ENCODE measurements at places on chromosomes 3 and 15.

GRCh38 chr15:23538648-23539047, 26.8 kb upstream of the MKRN3 start:
- no peak for DNase-seq

DNA sequence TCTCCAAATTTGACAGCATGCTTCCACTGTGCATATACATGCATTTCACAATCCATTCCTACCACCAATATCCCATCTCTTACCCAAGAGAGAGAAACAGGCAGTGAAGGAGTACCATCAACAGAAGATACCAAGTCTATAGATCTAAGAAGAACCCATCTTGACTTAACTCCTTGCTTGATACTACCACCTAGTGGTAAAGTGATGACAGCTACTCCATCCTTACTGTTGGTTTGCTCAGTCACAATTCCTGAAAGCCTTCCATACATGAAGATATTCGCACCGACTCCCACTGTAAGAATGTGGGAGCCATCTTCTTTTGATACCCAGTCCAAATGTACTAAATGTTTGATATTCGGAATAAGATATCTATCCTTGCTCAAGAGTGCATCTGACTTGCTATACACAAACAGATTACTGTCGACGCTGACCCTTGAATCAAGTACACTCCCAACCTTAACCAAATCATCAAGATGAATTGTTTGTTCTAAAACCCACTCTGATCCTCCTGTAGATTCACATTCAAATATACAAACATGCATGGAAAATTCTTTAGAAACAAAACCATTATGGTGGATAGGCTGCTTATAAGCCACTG, 123.1 kb downstream of the DMXL2 start:
- DNase-seq = peak; percentile 48

- no peak for DNase-seq
Measured at GRCh38 chr3:99012051-99012450, 110.6 kb upstream of the DCBLD2 start.

DNA sequence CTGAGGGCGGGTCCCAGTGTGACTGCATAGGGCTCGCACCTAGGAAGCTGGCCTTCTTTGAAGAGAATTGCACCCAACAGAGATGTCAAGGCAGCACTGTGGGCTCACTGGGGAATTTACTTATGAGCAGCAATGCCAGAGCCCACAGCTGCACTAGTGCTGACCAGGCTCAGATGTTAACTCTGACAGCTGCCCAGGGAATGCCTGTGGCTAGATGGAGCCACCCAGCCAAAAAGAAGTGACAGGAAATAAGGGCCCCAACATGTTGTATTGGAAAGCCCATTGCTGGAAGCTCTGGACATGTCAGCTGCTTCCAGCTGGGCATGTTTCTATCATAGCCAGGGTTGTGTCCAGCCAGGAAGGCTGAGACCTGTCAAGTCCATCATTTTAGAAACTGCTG, 90.9 kb upstream of the ZNF280D start:
- DNase-seq = no peak

GRCh38 chr15:59936741-59937140, 67.4 kb upstream of the FOXB1 start:
- no peak for DNase-seq

DNA sequence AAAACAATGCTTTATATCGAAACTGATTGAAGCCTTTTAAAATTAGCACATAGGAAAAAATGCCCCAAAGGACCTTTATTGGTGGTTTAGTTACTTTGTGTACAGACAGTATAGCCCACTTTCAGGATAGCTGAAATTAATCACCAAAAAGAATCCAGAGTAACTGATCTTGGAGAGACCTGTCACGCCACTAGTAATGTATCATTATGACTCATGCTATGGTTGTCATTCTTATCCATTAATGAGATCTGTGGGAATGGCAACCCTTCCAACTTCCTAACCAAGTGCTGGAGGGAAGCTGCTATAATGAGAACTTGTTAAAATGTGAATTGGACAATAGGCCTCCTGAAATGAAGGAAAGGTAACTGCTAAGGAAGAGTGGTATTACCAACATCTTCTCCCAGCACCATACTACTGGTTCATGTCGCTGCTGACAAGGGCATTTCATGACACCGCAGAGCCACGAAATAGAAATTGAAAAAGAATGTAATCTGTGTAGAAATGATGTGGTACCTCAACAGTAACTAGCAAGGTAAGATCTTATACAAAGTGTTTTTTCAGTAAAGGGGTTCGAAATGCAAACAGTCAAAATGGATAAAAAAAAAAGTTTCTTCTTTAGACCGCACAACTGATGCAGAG, 7.1 kb upstream of the EMC4 start:
- DNase-seq = peak; percentile 40

DNA sequence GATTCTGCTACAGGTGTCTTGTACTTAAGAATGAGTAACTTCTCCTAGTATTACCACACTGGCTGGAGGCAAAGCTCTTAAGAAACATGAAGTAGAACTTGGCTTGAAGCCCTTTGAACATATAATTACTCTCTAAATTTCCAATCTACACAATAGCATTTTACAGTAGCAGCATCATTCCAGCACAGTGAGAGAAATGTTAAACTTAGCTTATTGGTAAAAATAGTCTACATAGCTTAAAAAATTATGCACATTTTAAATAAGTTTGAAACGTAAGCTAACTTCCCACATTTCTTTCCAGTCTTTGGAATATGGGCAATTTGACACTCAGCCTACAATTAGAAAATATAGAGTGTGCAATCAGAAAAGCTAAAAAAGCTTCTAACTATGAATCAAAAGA, 32.8 kb upstream of the TOP2B start:
- no peak for DNase-seq

- DNase-seq = no peak
Measured at GRCh38 chr3:9135526-9135925, 113.9 kb downstream of the SRGAP3 start.

GRCh38 chr3:124685481-124685880, 44.8 kb upstream of the UMPS start:
- DNase-seq = no peak

DNA sequence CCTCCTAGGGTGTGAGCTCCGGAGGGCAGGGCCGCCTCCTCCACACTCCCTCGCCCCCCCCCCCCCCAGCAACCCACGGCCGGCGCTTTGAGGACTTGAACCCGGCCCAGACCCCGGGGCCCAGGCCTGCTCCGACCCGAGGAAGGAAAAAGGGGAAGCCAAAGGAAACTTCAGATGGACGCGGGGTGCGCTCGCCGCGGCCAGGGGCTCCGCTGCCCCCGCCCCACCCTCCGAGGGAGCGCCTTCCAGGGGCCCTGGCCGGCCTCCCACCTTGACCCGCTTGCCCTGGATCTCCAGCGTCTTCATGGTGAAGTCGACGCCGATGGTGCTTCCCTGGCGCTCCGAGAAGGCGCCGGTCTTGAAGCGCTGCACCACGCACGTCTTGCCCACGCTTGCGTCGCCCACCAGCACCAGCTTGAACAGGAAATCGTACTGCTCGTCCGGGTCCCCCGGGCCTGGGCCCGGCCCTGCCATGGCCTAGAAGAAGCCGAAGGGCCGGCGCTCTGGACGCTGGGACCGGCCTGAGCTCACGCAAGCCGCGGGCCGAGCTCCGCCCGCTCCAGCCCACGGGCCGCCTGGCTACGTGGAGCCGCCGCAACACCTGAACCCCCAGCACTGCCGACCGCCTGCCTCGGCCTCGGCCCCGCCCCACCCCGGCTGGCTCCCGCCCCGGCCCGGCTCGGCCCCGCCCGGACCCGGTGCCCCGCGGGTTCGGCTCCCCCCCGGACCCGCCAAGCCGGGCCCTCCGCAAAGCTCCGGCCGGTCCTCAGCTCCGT, 400 bp downstream of the RAB43 start:
- no peak for DNase-seq

DNA sequence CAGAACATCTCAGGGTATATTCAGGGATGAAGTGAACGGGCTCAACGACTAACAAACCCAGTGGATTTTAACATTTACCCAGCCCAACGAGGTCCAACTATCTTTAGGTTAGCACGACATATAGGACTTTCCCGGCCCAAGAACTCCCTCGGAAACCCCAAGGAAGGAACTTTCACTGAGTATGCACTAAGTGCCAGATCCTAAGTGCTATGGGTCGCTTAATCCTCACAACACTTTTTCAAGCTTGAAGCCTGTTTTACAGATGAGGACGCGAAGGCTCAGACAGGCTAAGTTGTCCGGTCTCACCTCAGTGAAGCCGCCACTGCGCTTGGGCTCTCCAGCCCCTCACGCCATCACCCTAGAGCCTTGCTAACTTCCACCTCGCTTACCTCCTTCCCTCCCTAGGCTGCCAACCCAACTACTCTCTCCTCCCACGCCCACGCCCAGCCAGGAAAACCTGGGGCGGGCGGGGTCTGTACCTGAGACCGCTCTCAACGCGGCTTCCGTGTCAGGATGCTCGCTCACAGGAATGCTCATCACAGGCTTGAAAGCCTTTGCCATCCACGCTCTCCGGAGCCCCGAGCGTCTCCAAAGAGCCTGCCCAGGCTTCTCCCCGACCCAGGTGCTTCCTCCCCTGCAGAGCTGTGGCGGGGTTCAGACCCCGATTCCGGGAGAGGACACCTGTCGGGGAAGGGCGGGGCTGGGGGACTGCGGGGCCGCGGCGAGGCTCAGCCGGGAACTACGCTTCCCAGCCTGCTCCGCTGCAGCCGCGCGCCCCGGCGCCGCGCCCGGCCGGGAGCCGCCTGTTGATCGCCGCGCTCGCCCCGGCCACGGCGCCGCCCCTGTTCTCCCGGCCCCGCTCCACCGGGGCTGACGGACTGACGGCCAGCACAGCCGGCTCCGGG, at the start of gene TMOD2:
TSS of gene TMOD2 (plus strand) at position 806 of the 905 bp plus-strand sequence. CDS start 14,845 bp downstream, outside the sequence.
- peak; percentile 27 for DNase-seq

GRCh38 chr3:100105501-100105900, 8.8 kb downstream of the FILIP1L start:
- DNase-seq = no peak

- DNase-seq = peak; percentile 19
Measured at GRCh38 chr3:89098964-89099585, 8.3 kb upstream of the EPHA3 start.

GRCh38 chr3:31227131-31227562, 305.6 kb upstream of the STT3B start:
- DNase-seq = no peak

GRCh38 chr3:110684466-110684865, 387.1 kb upstream of the NECTIN3 start:
- DNase-seq = no peak

GRCh38 chr3:13544293-13544831, 4.6 kb upstream of the FBLN2 start:
- DNase-seq = peak; percentile 51

GRCh38 chr3:41158947-41159346, 40.4 kb upstream of the CTNNB1 start:
- DNase-seq = no peak

DNA sequence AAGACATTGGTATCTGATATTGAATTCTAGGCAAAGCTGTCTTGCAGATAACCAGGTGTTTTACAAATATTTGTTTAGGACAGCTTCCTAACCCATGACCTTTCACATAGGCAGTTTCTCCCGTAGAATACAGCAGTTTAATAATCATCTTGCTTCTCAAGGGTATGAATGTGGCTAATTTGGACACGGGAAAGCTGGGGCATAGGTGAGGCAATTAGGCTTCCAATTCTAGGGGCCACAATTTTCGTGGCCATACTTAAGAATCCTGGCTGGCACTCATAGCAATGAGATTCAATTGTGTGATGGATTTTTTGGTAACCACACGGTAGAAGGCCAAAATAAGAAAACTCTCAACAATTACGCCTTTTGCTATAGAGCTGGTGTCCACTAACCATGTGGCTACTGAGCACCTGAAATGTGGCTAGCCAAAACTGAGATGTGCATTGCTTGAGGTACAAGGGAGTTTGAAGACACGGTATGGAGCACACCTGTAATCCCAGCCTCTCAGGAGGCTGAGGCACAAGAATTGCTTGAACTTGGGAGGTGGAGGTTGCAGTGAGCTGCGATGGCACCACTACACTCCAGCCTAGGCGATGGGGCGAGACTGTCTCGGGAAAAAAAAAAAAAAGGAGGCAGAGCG, 34.4 kb downstream of the TFRC start:
- no peak for DNase-seq

DNA sequence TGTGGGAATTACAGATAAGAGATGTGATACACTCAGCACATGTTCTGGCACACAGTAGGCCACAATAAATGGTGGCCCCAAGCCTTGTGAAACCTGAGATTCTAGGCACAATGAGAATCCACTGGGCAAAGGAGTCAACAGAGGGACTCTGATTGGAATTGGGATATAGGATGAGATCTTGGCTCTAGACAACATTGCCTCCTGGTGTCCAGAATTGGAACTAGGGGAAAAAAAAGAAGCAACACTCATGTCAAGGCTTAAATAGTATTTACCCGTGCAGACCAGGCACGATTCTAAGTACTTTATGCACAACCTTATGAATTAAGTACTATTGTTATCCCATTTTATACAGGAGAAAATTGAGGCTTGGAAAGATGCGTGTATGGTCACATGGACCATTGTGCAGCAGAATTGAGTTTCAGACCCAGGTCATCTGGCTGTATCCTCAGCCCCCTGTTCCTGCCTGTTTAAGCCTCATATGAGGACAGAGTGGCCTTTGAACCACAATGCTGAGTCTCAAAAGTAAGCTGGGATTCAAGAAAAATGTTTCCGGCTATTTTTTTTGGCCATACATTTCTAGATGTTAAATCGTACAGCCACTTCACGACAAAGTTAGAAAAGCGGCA, 124.8 kb downstream of the SV2B start:
- DNase-seq = peak; percentile 41

DNA sequence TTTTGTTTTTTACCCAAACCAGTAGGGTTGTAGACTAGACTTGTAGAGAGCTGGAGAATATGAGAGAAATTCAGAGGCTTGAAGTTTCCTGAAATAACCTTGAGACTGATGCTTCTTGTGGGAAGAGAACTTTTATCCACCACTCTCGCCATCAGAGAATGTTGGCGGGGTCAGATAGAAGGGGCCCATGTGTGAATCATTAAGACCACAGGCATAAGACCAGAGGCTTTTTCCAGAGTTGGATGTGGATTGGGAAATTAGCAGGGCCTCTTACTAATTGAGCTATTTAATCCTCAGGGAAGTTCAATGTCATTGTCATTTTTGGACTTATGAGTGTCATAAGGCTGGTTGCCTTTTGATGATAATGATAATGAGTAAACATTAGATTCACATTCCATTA, 246.9 kb upstream of the THRB start:
- DNase-seq = no peak

GRCh38 chr3:114707252-114707860, 413.5 kb downstream of the TIGIT start:
- DNase-seq = no peak

DNA sequence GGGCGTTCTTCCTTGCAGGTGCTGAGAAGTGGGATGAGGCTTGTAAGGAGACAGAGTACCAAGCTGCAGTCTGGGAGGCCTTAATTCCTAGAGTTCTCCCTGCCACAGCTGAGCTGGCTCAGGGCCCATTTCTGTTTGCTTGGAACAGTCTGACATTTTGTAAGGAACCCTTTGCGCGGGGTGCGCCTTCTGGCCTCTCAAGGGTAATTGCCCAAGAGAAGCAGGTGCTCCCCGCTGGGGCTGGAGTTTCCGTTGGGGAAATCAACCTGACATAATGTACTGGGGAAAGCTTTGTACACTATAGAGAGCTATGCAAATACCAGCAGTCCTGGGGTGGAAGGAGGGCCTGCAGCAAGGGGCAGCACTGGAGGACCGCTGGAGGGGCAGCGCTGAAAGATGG, 83.6 kb downstream of the HMG20A start:
- DNase-seq = no peak
